RPMI7951 (cell line): ENCODE measurements at places on chromosomes 16 and 17.
A peak's percentile ranks its signal among the peaks of the same experiment; 100 is the strongest.

GRCh38 chr16:25771812-25772568 is 80.2 kb downstream of the HS3ST4 start:
- DNase-seq, result no peak

DNA sequence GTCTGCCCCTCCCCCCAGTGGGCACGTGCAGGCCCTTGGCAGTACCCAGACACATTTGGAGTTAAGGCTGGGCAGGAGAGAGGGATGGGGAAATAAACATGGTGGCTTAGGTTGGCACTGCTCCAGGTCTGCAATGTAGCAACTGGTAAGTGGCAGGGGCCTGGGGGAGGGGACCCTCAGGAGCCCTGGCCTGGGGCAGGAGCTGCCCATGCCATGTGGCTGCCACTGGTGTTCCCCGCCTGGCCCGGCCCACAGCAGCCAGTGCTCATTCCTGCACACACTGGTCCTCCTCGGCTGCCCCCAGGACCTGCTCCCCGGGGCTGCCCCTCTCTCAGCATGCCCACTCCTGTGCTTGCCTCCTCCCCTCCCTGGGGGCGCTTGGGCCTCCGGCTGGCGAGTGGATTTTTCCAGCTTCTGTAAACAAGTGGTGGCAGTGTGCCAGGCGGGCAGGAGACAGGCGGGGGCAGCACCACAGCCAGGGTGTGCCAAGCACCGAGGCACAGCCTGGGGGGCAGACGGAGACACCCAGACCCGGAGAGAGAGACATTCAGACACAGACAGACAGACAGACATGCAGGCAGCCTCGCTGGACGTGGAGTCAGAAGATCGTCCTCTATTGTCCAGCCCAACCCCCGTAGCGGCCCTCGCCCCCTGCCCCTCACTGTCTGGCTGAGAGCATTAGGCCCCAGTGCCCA is 9.4 kb downstream of the THRA start:
- no peak for DNase-seq

DNA sequence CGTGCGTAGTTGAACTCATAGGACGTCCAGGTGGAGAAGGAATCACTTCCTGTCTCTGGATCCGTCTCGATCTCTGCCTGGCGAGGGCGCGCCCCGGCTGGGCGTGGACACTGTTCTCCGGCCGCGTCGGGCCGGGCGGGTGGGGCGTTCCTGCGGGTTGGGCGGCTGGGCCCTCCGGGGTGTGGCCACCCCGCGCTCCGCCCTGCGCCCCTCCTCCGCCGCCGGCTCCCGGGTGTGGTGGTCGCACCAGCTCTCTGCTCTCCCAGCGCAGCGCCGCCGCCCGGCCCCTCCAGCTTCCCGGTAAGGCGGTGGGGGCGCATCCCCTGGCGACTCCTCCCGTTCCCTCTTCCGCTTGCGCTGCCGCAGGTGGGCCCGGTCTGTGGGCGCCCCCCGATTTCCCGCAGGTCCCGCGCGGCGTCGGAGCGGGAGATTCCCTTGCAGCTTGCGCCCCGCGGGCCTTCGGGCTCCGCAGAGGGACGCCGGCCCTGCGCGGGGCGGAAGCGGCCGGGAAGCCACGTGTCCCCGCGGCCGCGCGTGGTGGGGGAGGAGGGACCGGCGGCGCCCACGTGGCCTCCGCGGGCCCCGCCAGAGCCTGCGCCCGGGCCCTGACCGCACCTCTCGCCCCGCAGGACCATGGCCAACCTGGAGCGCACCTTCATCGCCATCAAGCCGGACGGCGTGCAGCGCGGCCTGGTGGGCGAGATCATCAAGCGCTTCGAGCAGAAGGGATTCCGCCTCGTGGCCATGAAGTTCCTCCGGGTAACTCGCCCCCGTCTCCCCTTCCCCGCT is at the start of gene NME2:
Gene NME2 (plus strand): TSS at position 214 of the 789 bp plus-strand sequence. CDS start 420 bp downstream, at position 634.
- peak; percentile 82 for DNase-seq

DNA sequence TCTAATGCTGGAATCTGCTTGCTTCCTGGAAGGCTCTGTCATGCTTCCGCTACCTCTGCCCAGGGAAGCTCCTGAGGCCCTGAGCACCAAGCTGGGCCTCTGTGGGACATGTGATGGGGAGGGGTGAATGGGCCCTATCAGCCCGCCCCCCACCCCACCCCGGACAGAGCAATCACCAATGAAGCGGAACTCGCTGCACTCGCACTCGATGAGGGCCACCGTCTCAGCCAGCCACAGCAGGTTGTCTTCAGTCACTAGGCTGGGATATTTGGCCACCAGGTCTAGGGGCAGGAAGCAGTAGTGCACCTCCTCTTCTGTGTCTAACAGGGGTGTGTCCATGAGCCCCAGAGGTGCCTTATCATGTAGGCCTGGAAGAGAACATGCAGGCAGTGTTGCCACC is 23.6 kb downstream of the KCTD19 start:
- DNase-seq, result no peak

DNA sequence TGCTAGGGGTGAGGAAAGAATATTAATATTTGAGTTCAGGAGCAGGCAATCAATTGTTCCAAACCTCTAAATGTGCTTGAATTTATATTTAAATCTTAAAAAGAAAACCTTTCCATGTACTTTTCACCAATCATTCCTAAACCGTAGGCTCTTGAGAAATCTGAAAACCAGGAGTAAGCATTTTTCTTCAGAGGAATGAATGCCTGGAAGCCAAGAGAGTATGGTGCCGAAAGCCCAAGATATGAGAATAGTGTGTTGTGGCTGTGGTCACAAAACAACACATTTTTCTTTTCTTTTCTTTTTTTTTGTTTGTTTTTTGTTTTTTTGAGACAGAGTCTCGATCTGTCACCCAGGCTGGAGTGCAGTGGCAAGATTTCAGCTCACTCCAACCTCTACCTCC is 37.6 kb downstream of the TEX2 start:
- no peak for DNase-seq

DNA sequence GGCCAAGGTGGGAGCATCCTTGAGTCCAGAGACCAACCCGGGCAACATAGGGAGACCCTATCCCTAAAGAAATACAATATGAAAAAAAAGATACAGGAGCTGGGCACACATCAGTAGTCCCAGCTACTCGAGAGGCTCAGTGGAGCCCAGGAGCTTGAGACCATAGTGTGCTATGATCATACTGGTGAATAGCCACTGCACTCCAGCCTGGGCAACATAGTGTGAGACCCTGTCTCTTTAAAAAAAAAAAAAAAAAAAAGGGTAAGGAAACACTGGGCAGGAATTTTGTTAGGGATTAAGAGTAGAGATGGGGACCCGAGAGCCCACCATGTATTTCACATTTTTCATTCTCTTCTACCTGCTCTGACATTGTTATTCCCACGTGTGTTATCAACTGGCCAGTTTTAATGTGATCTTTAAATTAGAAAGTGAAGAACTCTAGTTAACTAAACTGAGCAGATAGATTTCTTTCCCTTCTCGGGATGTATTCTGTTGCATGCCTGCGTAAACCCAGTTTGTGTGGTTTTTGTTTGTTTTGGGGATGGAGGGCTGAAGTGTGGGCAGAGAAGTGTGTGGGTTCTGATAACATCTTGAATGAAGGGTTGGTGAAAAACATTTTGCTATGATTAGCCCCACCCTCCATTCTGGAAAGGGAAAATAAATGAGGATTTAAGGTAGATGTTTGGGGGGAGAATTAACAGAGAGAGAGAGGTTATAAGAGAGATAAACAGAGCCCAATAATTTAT is 17.2 kb upstream of the SNTB2 start:
- DNase-seq, result no peak

GRCh38 chr17:7611635-7612293 is 2.9 kb downstream of the FXR2 start:
- no peak for DNase-seq

- no peak for DNase-seq
These were observed 7.3 kb downstream of the PIEZO1 start for GRCh38 chr16:88777471-88778270.

GRCh38 chr17:59545942-59546341 is 19.5 kb upstream of the DHX40 start:
- no peak for DNase-seq

DNA sequence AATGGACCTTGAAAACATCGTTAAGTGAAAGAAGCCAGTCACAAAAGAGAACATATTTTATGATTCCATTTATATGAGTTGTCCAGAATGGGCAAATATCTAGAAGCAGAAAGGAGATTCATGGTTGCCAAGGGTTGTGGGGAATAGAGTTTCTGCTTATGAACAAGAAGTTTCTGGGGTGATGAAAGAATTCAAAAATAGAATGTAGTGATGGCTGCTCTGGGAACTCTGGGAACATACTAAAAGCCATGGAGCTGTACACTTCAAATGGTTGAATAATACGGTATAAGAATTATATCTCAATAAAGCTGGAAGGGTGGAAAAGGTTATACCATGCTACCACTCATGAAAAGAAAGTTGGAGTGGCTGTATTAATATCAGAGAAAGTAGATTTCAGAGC is 18.5 kb downstream of the AKTIP start:
- DNase-seq, result no peak

- no peak for DNase-seq
These were observed 2.3 kb downstream of the MT2A start for GRCh38 chr16:56610609-56611111.

- peak; percentile 64 for DNase-seq
These were observed 26.4 kb downstream of the ARHGAP17 start for GRCh38 chr16:24988593-24989338.

- DNase-seq, result no peak
These were observed 11.9 kb downstream of the GSE1 start for GRCh38 chr16:85625053-85625452.

DNA sequence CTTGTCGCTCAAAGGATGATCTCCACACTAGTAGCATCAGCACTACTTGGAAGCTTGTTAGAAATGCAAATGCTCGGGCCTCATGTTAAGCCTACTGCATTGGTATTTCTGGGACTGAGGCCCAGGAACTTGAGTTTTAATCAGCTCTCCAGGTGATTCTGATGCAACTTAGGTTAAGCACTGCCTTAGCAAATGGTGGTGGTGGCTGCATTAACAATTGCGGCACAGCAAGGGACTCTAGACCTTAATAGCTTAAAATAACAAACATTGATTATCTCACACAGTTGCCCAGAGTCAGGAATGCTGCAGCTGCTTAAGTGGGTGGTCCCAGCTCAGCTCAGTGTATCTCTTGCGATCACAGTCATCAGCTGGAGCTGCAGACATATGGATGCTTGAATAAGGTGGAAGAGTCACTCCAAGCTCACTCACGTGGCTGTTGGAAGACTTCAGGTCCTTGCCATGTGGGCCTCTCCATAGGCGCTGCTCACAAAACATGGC is 25.8 kb downstream of the HS3ST3A1 start:
- no peak for DNase-seq

DNA sequence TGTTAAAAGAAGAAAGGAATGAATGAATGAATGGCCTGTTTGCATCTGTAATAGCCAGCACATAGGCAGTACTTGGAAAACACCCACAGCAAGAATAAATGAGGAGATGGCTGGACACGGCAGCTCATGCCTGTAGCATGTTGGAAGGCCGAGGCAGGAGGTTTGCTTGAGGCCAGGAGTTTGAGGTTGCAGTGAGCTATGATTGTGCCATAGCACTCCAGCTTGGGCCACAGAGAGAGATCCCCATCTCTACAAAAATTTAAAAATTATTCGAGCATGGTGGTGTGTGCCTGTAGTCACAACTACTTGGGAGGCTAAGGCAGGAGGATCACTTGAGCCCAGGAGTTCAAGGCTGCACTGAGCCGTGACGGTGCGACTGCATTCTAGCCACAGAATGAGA is 12.5 kb downstream of the IL4R start:
- DNase-seq, result no peak

DNA sequence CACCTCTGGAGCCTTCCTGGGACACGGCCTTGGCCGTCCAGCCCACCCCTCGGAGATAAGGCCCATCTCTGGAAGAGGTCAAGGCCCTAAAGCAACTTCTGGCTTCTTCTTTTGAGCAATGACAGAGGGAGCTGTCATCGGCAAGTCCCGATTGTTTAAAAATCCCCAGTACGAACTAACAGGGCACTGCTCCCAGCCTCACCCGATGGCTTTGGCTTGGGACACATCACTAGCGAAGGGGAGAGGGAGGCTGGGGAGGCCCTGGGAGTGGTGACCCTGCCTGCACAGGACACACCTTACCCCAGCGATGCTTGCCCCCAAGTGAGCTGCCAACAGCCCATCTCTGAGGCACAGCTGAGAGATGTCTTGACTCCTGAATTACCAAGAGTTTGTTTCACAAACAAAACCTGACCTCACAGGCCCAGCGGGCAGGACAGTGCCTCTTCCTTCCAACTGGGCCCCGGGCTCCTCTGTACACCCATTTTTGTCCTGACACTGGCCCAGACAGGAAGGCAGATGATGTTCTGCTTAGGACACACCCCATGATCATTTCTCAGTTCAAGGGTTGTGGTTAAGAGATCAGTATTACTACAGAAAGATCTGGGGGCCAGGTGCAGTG is 4.8 kb downstream of the SYNGR2 start:
- no peak for DNase-seq

- peak; percentile 89 for DNase-seq
These were observed 1.6 kb downstream of the TP53 start for GRCh38 chr17:7685533-7686221.

GRCh38 chr16:8948831-8949230 is 14.9 kb downstream of the USP7 start:
- DNase-seq, result no peak

DNA sequence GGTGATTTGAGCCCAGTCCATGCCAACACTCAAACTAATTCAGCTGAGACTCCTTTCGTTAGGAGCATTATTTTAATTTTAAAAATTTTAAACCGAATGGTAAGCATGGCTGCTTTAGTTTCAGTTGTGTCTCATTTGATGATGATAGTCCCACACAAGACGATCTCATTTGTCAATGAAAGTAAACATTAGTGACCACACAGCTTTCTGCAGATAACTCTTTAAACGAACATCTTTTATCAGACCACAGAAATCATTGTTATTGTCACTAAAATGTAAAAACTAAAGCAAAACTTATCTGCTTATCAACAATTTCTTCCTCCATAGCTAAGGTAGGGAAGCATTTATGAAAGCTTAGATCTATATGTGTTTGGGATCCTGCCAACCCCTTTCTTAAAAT is 382.2 kb downstream of the ZFHX3 start:
- DNase-seq, result no peak

DNA sequence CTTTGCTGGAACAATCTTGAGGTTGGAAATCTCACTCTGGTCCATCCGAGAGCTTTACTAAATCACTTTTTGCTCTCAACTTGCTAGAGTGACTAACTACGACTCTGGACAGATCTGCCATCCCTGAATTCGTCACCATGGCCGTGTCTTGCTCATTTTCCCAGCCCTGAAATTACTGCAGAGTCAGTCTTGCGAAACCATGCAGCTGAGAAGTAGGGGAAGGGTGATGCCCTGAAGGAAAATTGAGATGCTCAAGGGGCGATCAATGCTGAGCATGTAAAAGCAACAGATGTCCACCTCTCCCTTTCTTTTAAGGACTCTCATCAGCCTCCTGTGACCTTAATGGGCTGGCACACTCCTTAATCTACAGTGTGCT is 18.8 kb downstream of the PCTP start:
- peak; percentile 84 for DNase-seq

GRCh38 chr17:82065193-82065637 is 389 bp downstream of the DUS1L start:
- DNase-seq, result peak; percentile 23
